ENCODE measurements at places on chromosomes 7 and 10.

DNA sequence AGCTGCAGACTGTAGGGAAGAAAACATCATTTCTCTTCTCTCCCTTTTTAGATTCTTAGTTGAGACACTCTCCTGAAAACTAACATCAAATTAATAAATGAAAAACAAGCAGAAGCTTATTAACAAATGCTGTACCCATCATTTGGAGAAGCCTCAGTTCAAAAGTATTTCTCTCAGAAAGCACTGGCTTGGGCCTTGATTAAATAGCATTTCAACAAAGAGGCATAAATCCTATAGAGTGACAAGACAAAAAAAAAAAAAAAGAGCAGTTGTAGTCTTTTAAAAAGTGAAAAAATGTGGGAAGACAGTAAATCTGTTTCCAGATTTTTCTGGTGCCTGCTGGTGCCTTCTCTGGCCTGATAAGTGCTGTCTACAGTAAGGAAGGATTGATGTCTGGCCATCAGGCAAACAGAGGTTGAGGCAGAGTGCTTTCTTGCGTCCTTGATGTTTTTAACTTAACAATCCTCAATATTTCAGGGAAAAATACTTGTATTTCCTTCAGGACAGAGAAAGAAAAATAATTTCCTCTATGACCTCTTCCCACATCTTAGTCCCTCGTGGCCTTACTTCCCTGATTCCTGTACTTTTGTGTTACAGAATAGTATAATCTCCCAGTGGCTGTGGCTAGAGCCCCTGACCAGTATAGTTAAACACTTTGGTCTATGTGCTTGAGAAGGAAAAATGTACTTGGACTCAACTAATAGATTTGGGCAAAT lies 300.5 kb downstream of the HGF start:
- no peak for DNase-seq

DNA sequence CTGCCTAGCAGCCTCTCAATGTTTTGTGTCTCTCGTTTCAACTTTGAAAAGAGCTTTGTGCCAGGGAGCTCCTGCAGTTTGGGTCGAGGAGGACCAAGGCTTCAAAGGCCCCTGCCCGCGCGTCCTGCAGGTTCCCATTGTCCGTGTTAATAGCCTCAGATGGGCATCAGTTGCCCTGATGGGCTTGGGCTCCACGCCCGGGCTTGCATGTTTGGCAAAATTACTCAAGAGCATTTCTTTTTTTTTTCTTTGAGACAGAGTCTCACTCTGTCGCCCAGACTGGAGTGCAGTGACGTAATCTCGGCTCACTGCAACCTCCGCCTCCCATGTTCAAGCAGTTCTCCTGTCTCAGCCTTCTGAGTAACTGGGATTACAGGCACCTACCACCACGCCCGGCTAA lies 636.6 kb downstream of the SDK1 start:
- DNase-seq: no peak

GRCh38 chr10:48505394-48506112 lies 99.3 kb downstream of the ARHGAP22 start:
- no peak for DNase-seq

DNA sequence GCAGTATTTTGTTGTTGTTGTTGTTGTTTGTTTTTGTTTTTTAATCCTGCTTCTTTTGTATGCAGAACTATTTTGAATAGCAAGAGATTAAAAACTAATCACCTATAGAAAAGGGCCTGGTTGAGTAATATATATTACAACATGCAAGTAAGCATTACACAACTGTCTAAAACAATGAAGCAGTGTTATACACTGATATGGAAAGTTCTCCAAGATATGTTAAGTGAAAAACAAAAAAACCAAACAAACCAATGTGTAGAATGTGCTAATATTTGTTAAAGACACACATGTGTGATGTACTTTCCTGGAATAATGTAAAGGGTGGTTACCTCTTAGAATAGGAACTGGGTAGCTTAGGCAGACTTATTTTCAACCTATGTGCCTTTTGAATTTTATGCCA lies 117.4 kb downstream of the ZNF365 start:
- no peak for DNase-seq

DNA sequence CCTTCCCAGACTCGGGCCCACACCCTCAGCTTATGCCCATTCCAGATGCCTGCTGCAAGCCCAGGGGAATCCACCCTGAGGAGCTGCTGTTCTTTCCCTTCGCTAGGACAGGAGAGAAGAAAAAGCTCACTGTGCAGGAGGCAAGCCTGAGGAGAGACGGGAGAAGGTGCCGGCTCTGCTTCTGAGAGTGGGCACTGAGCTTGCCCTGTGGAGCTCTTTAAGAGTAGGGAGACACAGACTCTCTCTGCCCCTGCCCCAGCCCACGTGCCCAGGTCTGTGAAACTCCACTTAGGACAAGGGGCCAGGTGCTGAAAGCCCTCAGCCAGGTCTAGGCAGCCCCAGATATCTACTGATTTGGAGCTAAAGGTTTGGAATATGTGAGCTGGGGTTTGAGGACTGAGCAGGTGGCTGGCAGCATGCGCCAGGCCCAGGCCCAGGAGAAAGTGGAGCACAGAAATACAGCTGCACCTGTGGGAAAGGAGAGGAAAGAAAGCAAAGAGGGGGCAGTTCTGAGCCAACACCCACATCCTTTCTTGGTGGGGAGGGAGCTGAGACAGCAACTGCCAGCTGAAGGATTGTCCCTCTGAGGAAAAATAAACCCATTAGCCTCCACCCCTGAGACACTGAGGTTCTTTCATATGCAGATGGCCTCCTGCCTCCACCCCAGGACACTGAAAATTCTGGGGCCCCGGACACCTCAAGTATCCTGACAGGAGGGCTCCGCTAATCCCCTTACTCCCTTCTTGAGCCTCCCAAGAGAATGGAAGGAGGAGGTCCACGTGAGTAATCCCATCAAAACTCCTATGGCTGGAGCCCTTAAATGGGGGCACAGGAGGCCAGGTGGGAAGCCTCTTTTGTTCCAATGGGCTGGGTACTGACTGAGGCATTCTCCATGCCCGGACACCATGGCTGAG lies 7.3 kb downstream of the POLL start:
- no peak for DNase-seq
